ENCODE measurements at places on chromosomes 7 and 10.

- DNase-seq = peak; percentile 50
These were observed 70.8 kb downstream of the SGMS1 start for GRCh38 chr10:50552771-50553535.

GRCh38 chr7:45074528-45075354, 14.0 kb downstream of the NACAD start:
- no peak for DNase-seq

DNA sequence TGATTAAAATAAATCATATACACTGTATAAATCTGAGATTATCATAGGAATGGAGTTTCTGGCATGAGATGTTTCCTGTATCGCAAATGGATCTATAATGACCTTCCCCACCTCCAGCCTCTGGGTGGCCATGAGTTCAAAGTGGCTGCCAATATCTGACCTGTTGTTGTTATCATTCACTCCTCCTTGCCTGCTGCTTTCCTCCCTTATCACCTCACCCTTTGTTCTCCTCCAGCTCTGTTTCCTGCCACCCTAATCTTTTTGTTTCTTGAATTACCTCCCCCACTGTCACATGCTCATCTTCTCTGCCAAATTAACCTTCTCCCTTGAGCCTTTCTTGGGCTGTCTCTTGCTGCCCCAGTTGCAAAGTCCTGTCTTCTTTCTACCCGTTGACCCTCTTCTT, 12.0 kb downstream of the SCD start:
- DNase-seq = no peak

- no peak for DNase-seq
These were observed 278.6 kb upstream of the HABP2 start for GRCh38 chr10:113274176-113274829.

- DNase-seq = peak; percentile 73
These were observed 208.6 kb upstream of the CCDC6 start for GRCh38 chr10:60114765-60115586.

GRCh38 chr7:148223160-148223559, 367.4 kb upstream of the C7orf33 start:
- no peak for DNase-seq
